ENCODE measurements at places on chromosomes 3 and 15.
A peak's percentile ranks its signal among the peaks of the same experiment; 100 is the strongest.

DNA sequence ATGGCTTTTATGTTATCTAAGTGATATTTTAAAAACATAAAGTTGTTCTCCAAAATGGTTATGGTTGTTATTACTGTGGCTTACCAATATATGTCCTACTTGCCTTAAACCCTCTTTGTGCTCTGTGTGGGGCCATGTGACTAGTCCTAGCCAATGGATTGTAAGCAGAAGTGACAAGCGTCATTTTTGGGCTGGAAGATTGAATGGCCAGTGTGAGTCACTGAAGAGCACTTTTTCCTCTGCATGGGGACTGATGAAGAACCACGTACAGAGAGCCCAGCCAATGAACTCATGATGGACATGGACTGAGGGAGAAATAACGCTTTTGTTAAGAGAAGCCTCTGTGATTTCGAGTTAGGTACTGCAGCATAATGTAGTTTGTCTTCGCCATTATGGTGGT is 332.7 kb downstream of the EDEM1 start:
- no peak for DNase-seq

DNA sequence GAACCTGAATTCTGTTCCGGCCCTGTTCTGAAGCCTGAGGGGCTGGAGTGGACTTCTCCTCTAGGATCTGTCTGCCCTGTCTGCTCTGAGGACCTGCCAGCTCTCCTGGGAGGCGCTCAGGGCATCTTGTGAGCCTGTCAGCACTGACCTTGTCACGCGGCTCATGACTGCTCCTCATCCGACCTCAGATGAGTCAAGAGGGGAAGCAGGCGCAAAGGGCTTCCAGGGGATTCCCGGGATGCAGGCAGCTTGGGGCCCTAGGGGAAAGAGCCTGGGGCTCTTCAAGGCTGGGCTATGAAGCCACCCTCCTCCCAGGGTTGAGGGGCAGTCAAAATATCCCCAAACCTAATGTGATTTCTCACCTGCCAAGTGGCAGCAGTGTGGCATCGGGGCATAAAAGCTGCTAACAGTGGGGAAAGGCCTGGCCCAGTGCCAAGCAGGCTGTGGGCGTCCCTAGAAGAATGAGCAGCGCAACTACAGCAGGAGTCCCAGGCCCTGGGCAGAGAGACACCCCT is 27.6 kb upstream of the ANKDD1A start:
- peak; percentile 75 for DNase-seq

DNA sequence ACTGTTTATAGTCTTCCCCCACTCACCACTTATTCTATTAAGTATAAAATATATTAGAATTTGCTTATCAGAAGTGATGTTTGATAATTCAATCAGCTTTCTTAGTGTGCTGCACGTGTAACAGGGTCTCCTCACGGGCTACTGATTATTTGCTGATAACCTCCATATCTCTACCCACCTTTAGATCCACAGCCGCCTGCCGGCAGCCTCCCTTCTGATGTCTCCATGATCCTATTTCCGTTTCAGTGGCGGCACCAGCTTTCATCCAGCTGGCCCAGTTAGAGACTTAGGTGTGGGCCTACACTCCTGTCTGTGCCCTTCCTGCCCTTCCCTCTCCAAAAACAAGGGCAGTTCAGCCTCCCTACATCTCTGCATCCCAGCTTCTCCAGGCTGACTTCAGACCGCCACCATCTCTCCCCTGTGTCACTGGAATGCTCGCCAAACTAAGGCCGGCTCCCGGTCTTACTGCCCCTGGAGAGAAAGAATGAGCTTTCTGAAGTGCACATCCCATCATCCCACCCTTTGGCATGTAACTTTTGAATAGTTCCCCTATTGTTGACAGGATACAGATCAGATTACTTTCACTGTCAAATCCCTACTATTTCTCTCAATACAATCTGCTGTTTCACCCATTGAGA is 76.6 kb upstream of the PRTG start:
- DNase-seq: no peak

GRCh38 chr3:52998771-52999513 is 46.9 kb downstream of the SFMBT1 start:
- DNase-seq: no peak

- DNase-seq: no peak
Measured at GRCh38 chr3:151384741-151385174, at the start of gene P2RY12. P2RY12 (minus strand) TSS chr3:151384753; CDS start chr3:151338845, 45,908 bp downstream.

GRCh38 chr15:80333261-80333660 is 70.9 kb upstream of the ARNT2 start:
- DNase-seq: no peak

- DNase-seq: no peak
Measured at GRCh38 chr15:60464836-60465630, 13.9 kb downstream of the ICE2 start.

- DNase-seq: no peak
Measured at GRCh38 chr3:171393032-171393744, 67.0 kb downstream of the TNIK start.

- DNase-seq: no peak
Measured at GRCh38 chr3:105691633-105692032, 177.2 kb downstream of the CBLB start.
